Thymus (tissue), 14 donors: ENCODE measurements at places on chromosomes 7 and 10.

- DNase-seq: no peak
These were observed 237.7 kb downstream of the CACNB2 start for GRCh38 chr10:18377898-18378297.

DNA sequence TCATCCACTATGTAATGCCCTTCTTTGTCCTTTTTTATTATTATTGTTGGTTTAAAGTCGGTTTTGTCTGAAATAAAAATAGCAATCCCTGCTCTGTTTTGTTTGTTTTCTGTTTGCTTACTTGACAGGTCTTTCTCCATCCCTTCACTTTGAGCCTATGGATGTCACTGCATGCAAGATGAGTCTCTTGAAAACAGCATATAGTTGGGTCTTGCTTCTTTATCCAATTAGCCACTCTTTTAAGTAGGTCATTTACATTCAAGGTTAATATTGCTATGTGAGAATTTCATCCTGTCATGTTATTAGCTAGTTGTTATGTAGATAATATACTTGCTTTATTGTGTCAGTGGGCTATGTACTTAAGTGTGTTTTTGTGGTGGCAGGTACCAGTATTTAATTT lies 25.8 kb downstream of the COA1 start:
- DNase-seq: no peak

DNA sequence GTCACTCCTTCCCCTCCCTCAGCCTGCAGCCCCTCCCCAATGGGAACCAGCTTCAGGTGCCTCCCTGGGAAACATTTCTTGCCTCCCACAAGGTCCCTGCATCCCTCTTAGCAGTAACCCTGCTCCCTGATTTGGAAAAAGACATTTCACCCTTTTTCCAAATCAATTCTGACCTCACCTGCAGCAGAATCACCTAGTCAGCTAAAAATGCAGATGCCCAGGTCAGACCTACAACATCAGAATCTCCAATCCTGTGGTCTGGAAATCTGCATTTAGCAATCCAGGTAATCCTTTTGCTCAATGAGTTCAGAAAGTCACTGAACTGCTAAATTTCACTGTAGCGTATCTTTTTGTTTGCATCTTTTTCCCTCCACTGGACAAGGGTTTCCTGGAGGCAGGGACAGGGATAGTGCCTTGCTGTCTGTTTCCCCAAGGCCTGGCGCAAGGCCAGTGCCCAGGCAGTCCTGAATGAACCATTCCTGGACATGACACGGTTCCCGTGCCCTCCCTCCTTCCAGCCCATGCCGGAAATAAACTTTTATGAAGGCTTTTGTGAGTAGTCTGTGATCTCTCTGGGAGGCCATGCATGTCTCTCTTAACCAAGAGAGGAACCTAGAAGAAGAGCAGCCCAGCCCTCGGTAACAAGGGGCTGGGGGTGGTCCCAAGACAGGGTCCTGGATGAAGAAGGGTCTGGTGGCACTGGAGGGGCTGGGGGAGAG lies 44.0 kb downstream of the COL13A1 start:
- DNase-seq: no peak

DNA sequence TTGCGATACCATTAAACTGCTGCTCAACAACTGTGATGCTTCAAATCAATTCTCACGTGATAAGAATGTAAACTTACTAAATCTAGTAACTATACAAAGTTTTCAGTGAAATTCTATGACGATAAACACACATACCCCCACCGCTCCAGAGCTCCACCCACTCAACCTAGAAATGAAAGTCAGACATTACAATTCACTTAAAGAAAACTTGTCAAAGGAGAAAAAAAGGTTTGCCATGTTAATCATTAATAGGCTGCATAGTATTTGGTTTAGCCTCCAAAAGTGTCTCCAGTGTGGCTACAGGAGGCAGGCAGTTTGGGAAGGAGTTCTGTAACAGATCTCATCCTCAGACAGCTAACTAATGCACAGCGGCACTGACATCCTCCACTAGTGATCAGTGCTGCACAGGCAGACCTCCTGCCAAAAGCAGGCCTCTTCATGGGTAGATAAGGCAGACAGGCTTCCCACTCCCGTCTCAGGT lies 3.1 kb downstream of the HERPUD2 start:
- no peak for DNase-seq

GRCh38 chr7:81669476-81670105 lies 100.3 kb downstream of the HGF start:
- no peak for DNase-seq

DNA sequence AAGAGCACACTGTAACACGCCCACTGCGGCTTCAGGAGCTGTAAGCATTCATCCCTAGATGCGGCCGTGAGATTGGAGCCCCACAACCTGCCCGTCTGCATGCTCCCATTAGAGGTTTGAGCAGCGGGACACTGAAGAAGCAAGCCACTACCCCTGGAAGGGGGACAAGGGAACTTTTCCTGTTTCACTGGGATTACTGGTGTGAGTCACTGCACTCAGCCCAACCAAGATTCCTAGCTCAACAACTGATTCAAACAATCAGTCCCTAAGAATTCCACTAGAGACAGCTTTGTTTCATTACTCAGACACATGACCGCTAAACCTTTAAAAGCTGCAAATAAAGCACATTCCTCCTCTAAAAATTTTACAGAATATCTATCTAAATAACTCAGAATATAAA lies 69.8 kb downstream of the ORC5 start:
- DNase-seq: no peak

GRCh38 chr10:133071733-133072132 lies 16.0 kb upstream of the ADGRA1 start:
- no peak for DNase-seq

DNA sequence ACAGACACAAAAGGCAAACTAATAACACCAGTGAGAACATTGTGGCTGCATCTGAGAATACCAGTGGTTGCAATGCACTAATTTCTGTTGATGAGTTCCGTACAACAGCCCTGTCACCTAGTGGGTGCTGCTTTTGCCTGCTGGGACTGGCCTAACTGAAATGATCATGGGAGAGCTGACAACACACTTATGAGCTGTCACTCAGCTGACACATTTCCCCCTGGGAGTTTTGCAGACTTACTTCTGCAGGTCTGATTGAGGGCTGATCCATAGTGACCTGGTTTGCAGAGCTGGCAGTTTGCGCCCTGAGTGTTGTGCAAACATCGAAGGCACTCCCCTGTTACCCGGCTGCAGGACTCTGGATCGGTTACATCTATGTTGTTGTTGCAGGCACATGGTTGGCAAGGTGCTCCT lies 60.6 kb upstream of the LAMB1 start:
- DNase-seq: no peak

- DNase-seq: no peak
These were observed 297.5 kb downstream of the HTR7 start for GRCh38 chr10:90560331-90560730.

- DNase-seq: no peak
These were observed 92.8 kb upstream of the MKLN1 start for GRCh38 chr7:131234719-131235488.

GRCh38 chr10:127345231-127345965 lies 149.0 kb upstream of the INSYN2A start:
- no peak for DNase-seq

- DNase-seq: no peak
These were observed 542 bp upstream of the ZNF394 start for GRCh38 chr7:99500637-99501009.

GRCh38 chr10:21519941-21520436 lies 5.5 kb downstream of the SKIDA1 start:
- DNase-seq: no peak

GRCh38 chr10:18261063-18261610 lies 120.9 kb downstream of the CACNB2 start:
- DNase-seq: no peak

- no peak for DNase-seq
These were observed 162.6 kb downstream of the PIP4K2A start for GRCh38 chr10:22551681-22552365.

DNA sequence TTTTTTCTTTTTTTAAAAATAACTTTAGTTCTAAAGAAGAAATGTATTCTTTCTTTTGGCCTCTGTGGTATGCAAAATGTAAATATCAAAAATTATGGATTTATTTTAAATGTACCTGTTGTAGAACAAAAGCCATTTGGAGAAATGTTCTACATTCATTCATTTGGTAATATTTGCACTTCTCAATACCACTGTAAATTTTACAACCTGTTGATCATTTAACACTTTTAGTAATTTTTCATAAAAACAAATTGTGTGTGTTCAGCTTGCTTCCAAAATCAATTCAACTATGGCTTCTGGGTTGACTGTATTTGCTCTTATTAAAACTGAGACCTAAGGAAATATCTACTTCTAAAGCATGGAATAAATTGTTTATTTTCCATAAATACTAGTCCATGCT lies 2.3 kb upstream of the IGF2BP3 start:
- no peak for DNase-seq

DNA sequence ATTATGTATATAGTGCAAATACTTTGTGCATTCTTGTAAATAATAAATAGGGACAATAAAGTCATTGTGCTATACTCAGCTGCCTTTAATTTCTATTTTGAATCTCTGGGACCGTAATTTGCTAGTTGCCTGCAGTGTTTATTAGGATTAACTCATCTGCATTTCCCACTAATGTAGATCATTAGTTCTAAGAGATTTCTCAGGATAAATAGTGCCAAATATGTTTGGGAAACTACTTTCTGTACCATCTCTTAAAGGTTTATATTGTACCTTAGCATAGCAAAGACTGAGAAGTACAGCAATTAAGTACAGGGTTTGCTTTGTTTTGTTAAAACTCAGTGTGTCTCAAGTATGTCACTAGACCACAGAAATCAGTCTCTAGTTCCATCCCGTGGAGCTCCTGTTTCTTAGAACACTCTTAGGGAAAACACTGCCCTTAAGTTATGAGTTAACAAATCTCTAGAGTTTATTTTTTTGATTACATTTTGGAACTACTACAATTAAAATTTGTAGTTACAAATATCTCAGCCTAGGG lies 26.0 kb downstream of the ADD3 start:
- DNase-seq: no peak

DNA sequence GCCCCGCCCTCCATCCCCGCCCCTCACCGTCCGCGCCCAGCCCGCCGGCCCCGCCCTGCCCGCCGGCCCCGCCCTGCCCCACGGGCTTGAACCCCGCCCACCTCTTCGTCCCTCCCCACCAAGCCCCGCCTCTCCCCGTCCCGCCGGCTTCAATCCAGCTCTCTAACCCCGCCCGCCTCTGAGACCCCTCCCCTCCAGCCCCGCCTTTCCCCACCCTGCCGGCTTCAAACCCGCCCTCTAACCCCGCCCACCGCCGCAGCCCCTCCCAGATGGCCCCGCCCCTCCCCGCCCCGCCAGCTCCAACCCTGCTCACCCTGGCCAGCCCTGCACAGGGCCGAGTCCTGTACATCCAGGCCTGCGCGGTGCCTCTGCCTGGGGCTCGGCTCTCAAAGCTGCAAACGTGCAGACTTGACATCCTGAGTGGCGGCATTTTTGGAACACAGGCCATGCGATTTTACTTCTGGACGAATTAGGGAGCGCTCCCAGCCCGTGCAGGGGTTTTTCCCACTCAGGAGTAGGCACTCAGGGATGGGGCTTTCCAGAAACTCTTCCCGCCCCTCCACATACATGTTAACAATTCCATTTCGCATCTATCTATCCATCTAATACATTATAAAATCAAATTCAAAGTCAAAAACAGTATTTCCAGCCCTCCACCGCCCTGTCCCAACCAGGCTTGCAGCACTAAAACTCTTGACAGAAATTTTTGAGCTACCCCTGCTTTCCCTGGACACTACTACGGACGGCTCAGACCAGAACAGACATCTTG lies 477 bp upstream of the NMT2 start:
- peak; percentile 84 for DNase-seq

GRCh38 chr10:359093-359492 lies 223.8 kb downstream of the ZMYND11 start:
- no peak for DNase-seq
